Natural killer cell treated with Interleukin-12 subunit alpha and Interleukin-12 subunit beta and Interleukin-15 and Interleukin-18, amount 100 ng/mL, for 72 hours (primary cell): ENCODE measurements at places on chromosomes 11 and 22. TPM values are rescaled to one million over a fixed set of nuclear protein-coding genes. Genes with fewer than 3 reads are reported as not detected.

Gene SHISAL1
- total RNA-seq, result not detected

Gene LMO1
- total RNA-seq, result not detected

Gene OR5D14
- not detected for total RNA-seq

Gene CRACR2B
- 2.9 TPM for total RNA-seq

Gene IL10RA
- 59.8 TPM for total RNA-seq

Gene RAG1
- 0.25 TPM for total RNA-seq
